ENCODE measurements at places on chromosomes 3 and 15.

GRCh38 chr3:19221081-19221480, 72.8 kb downstream of the KCNH8 start:
- DNase-seq = no peak

- DNase-seq = no peak
Observed at GRCh38 chr3:10177737-10178136, 13.0 kb downstream of the IRAK2 start.

- DNase-seq = no peak
Observed at GRCh38 chr15:61916104-61916503, 144.1 kb downstream of the VPS13C start.

DNA sequence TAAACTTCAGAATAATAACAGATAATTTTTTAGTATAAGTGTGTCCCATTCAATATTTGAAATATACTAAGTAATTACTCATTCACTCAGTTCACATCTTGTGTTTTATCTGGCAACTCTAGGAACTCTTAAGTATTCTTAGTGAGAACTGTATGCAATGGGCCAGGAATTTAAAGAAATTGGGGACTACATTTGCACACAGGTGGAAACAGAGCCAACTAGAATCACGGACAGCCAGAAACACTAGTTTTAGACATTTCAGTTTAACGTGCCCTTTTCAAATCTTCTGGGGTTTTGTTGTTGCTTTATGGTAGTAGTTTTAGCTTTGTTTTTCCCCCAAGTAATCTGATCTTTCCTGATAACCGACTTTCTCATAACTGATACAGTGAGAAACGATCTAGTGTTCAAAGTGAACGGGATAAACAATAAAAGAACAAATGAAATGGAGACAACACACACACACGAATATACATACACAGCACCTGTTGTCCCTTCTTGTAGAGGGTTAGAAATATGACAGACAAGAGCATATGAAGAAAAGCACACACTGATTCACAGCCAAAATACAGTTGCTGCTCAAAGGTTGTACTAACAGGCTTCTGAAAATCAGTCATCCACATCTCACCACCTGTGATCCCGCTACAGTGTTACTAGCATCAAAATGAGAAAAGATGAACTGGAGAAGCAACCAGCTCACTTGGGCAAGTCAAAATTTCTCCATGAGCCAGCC, 167.0 kb downstream of the FMN1 start:
- DNase-seq = no peak

GRCh38 chr15:39488516-39488915, 92.4 kb upstream of the THBS1 start:
- DNase-seq = no peak

GRCh38 chr3:121997372-121997771, 24.7 kb downstream of the ILDR1 start:
- DNase-seq = no peak

- DNase-seq = no peak
Observed at GRCh38 chr15:73773428-73773827, 20.3 kb upstream of the INSYN1 start.

GRCh38 chr15:73380661-73381060, 11.9 kb upstream of the HCN4 start:
- no peak for DNase-seq

GRCh38 chr3:172286548-172287148, 161.6 kb downstream of the GHSR start:
- DNase-seq = no peak

DNA sequence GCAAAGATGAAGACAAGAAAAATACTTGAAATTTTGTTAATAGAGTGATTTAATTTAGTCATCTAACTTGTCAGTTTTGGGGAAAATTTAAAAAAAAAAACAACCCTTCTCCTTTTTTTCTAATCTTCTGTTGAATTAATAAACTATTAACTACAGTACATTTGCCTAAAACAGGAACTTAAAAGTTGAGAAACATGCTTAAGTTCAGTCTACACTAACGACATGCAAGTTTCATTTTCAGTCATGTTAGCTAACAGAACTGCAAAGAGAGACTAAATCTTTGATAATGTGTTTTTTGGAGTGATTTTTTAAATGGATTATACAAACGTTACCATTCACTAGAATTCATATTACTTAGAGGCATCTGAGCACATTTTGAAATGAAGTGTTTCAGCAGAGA, 71.9 kb upstream of the MBNL1 start:
- no peak for DNase-seq

GRCh38 chr3:43773273-43774094, 82.7 kb downstream of the ABHD5 start:
- no peak for DNase-seq

- no peak for DNase-seq
Observed at GRCh38 chr3:23909341-23909740, 7.4 kb downstream of the NKIRAS1 start.
